Omental fat pad (tissue), 4 donors: ENCODE measurements at places on chromosomes 4 and X. TPM values are rescaled to one million over a fixed set of nuclear protein-coding genes. Genes with fewer than 3 reads are reported as not detected.

DNA sequence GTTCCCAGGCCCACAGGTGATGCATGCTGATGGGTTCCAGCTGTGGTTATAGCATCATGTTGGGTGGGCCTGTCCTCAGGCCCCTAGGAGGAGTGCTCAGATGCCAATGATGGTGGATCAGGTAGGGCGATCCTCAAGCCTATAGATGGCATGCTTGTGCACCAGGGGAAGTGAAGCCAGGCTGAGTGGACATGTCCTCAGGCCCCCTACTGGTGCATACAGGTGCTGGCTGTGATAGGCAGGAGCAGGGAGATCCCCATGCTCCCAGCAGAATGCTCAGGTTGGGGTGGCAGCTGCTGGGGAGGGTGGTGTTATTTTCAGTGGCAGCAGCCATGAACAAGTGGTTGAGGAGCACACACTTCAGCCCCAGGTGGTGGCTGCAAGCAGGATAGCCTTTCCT, 96.0 kb downstream of the SMARCA1 start:
- no peak for DNase-seq

DNA sequence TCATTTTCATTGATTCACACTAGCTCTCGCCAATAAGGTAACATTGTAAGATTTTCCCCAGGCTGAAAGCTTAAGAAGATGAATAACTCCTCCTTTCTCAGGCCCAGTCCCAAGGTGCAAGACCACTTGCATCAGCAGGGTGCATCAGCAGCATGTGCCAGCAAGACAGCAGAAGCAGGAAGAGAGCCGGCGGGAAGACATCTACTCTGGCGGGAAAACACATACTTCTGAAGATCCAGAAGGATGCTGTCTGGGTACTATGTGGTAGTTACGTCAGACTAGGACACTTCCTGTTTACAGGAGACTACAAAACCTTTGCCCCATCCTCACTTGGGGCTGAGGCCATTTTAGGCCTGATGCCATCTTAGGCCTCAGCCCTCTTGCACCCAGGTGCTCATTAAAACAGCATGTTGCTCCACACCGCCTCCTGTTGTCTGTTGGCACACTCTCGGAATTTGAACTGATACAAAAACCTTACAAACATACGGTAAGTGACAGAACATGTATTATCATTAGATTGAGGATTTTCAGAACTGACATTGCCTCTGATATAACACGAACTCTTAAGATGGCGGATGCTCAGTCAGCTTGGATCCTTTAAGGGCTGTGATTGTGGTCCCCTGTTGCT, 886.5 kb upstream of the EPHA5 start:
- DNase-seq: no peak

SNX12 gene
- total RNA-seq: 48.8 TPM

SHOX gene
- total RNA-seq: not detected
